ENCODE measurements at places on chromosomes 6 and 20. TPM values are rescaled to one million over a fixed set of nuclear protein-coding genes. Genes with fewer than 3 reads are reported as not detected.

ENPP4 gene
- 2.3 TPM for total RNA-seq

RBM24 gene
- total RNA-seq: 2.4 TPM

BCAS1 gene
- not detected for total RNA-seq

FILIP1 gene
- not detected for total RNA-seq

PARD6B gene
- 82.5 TPM for total RNA-seq

DNA sequence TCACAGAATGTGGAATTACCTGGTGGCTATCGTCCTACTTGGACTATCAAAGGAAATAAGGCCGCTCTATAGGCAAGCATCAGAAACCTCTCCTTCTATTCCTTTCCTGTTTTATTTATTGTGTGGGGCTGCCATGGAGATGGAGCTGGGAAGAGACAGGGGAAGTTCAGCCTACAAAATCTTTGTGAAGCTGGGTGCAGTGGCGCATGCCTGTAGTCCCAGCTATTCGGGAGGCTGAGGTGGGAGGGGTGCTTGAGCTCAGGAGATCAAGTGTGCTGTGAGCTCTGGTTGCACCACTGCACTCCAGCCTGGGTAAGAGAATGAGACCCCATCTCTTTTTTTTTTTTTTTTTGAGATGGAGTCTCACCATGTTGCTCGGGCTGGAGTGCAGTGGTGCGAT lies 60.3 kb downstream of the KCNB1 start:
- DNase-seq: no peak

- DNase-seq: peak; percentile 40
Measured at GRCh38 chr6:109978174-109979032, at the start of gene GPR6. TSS of gene GPR6 (plus strand) at chr6:109978311. CDS start at chr6:109979113, 802 bp downstream.

- peak; percentile 94 for DNase-seq
Measured at GRCh38 chr6:26322645-26323482, 42.1 kb upstream of the BTN3A2 start.

- no peak for DNase-seq
Measured at GRCh38 chr6:111291336-111292259, 191.4 kb downstream of the REV3L start.

- no peak for DNase-seq
Measured at GRCh38 chr6:107624541-107624940, 134.6 kb downstream of the SOBP start.

DNA sequence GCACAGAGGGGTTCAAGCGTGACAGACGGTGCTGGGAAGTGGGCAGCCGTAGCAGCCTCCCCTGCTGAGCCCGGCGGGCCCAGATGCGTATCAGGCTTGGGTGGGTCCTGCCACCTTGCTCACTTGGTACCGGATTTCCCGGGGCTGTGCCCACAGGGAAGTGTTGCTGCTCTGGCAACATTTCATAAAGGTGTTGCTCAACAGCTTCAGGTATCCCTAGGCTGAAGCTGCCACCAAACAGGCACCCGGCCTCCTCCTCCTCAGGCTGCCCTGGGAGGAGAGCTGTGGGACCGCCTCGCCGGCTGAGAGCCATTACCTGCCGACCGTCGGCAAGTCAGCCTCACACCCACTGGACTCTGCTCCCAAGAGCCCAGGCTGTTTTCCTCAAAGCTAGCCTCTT lies 11.5 kb downstream of the PSMG4 start:
- no peak for DNase-seq

DNA sequence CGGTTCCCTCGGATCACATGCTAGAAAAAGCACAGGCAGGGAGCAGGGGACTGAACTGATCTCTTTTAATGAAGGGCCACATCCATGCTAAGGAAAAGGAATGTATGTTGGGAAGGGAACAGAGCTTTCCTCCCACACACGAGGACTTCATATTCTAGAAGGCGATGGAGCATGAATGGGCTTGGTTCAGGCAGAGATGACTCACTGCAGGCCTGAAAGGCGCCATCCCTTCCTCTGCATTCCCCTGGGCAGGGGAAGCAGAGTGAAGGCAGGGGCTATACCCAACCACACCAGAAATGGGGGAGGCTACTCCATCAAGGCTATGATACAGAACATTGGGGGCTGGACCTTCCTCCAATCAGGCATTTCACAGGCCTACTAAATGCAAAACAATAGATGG lies 30.6 kb downstream of the ELMO2 start:
- peak; percentile 49 for DNase-seq

- no peak for DNase-seq
Measured at GRCh38 chr20:8811801-8812594, 256.9 kb upstream of the PLCB4 start.
